Effector memory CD8-positive, alpha-beta T cell (primary cell): ENCODE measurements at places on chromosomes 6 and 20.

DNA sequence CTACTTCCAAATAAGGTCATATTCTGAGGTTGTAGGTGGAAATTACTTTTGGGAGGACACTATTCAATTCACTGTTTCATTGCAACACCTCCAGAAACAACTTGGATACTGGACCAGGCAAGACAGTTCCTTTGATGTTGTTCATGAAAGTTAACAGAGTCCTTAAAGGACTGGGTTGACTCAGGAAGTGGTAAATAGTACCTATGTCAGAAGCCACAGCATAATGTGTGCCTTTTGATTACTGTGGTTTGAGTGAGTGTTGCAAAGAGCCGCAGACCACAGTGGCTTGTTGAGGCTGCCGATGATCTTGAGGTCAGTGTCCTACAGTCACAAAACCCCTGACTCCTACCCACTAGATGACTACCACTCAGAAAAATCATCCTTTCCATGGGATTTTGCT is 10.9 kb downstream of the IL20RA start:
- DNase-seq: peak; percentile 65

GRCh38 chr20:62685781-62686555 is 22.7 kb upstream of the NTSR1 start:
- DNase-seq: no peak

DNA sequence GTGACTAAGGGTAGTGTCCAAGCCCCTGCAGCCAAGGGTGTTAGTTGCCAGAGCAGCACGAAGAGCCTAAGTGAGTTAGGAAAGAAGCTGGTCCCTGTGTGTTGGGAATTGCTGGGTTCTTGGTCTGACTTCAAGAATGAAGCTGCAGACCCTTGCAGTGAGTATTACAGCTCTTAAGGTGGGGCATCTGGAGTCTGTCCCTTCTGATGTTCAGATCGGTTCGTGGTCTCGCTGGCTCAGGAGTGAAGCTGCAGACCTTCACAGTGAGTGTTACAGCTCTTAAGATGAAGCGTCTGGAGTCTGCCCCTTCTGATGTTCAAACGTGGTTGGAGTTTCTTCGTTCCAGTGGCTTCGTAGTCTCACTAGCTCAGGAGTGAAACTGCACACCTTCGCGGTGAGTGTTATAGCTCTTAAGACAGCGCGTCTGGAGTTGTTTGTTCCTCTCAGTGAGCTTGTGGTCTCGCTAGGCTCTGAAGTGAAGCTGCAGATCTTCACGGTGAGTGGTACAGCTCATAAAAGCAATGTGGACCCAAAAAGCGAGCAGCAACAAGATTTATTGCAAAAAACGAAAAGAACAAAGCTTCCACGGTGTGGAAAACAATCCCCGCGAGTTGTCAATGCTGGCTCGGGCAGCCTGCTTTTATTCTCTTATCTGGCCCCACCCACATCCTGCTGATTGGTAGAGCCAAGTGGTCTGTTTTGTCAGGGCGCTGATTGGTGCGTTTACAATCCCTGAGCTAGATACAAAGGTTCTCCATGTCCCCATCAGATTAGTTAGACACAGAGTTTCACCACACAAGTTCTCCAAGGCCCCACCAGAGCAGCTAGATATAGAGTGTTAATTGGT is 31.8 kb downstream of the PXDC1 start:
- no peak for DNase-seq

GRCh38 chr6:90490030-90490716 is 96.7 kb downstream of the MAP3K7 start:
- DNase-seq: no peak

DNA sequence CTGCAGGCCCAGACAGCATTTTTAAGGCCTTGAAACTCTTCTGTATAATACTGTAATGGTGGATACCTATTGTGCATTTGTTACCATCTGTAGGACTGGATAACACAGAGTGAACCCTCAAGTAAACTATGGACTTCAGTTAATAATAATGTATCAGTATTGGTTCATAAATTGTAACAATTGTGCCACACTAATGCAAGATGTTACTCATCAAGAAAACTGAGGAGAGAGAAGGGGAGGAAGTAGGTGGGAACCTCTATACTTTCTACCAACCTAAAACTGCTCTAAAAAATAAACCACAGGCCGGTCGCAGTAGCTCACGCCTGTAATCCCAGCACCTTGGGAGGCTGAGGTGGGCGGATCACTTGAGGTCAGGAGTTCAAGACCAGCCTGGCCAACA is 10.8 kb downstream of the MAPK13 start:
- no peak for DNase-seq

DNA sequence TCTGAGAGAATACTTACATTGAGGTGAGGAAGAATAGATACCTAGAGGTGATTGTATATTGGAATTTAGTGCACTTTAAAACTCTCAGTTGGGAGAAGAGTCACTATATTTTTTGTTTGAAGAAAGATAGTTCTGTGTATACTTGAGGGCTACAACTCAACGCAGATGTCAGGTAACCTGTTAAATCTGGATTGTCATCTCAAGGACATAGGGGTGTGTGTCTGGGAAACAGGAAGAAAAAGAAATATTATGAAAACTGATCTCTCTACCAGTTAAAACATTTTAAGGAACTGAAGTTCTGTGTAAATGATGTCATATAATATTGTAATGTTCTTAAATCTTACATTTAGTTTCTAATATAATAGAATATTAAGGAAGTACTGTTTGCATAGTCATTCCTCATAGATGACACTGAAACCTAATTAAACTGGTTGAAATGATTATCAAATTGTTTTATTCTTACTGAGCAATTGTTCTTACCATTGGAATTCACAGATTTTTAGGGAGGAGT is 86.2 kb downstream of the SMAP1 start:
- DNase-seq: no peak
